Gastroesophageal sphincter (tissue), 4 donors: ENCODE measurements at places on chromosomes 11 and 22.

DNA sequence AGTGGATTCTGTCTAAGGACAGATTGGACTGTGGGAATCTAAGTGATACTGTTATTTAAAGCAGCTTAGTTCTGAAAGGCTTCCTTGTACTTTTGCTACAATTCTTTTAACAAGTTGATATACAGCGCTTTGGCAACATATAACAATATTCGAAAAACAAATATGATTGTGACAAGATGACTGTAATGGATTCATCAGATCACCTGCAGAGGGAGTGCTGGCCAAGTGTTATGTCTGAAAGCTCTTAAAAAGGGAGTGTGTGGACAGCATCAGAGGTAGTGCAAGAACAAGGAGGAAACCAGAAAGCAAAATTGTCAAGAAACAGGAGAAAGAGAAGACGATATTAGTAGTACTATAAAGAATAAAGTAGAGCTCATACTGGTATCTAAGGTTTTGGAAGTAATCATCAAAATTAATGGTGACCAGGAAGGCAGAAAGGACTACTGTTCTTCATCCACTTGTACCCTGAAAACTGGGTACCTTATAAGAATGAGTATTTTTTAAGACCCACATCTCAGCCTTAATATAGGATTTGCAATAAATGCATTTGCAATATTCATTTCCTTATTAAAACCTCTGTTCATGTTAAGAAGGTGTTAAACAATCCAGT, 1112.0 kb upstream of the CCDC90B start:
- no peak for ATAC-seq

DNA sequence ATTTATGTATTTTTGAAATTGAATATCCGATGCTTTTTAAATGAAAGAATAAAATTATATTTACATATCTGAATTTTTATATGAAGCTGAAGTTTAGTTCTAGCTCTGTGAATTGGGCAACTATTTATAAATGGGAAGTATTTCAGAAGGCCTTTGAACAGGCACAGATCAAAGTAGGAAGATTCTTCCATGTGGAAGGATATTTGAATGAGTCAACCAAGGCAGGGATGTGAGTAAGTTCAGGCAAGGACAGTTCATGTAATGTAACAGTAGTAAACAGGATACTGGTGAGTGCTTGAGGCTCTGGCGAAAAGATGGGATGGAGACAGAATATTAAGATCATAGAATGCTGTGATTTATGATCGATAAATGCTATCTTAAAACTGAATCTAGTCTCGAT, 417.8 kb upstream of the CCDC179 start:
- ATAC-seq, result no peak

GRCh38 chr22:48807155-48807554, 1020.5 kb downstream of the BRD1 start:
- no peak for ATAC-seq

DNA sequence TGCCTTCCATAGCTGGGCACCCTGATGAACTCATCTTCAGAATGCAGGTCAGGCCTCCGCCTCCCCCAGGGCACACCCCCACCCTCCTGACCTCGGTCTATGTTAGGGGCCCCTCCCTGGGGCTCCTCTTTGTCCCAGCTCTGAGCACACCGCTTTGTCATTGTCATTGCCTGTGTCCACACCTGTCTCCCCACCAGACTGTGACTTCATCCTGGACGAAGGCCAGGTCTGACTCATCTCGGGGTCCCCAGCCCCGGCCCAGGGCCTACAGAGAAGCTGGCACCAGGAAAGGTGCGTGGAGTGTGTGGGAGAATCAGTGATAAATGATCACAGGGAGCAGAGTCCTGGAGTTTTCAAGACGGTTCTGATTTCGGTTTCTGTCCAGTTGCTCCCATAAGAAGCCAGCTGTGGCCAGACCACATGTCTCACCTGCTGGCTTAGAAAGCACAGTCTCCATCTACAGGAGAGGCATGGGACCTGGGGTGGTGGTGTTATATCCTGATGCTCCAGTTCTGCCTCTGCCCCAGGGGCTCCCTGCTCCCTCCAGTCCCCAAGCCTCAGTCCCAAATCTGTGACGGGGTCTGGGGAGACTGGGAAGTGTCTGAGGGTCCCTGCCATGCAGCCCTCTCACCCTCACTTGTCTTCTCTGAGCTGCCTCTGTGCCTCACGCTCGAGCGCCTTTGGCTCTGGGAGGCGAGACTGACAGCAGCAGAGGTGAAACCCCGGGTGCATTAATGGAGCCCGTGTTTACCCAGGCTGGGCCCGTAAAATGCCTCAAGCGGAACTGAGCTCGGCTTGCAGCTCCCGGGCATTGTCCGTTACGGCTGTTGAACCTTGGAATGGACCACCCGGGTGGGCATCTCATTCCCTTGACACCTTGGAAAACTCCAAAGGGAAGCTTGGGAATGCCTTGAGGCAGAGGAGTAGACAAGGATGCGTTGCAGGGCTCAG, 85.5 kb upstream of the WNT11 start:
- no peak for ATAC-seq

- ATAC-seq, result no peak
These were observed 84.8 kb downstream of the SLC1A2 start for GRCh38 chr11:35334385-35335090.

- peak; percentile 26 for ATAC-seq
These were observed at the start of gene CCND1 for GRCh38 chr11:69640995-69641581. CCND1 (plus strand) TSS chr11:69641156; CDS start chr11:69641314, 158 bp downstream.

DNA sequence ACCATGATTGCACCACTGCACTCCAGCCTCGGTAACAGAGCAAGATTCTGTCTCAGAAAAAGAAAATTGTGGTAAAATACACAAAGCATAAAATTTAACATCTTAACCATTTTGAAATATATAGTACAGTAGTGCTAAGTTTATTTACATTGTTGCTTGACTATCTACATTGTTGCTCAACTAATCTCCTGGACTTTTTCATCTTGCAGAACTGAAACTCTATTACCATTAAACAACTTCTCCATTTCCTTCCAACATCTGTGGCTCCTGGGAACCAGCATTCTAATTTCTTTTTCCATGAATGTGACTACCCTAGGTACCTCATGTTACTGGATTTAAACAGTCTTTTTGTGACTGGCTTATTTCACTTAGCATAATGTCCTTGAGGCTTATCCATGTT, 13.5 kb upstream of the VWA5A start:
- no peak for ATAC-seq

DNA sequence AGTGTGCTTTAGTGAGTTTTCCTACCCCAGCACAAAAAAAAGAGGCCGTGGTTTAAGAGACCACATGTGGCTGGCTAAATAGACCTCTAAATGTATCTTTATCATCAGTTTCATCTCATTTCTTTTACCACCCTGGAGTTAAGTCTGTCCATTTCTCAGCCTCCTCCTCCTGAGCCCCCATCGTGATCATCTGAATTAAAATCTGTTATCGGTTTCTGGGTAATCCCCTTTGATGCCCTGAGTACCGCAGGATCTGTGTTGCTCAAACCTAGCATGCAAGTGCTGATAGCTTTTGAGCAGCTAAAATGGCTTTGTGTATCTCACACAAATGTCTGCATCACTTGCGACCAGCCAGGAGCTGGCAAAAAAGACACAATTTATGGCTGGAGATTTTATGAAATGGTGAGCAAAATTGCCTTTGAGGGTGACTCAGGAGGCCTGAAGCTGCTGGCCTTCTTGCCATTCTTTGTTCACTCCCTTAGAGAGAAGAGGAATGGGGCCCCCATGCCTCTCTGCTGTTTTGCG, 236.5 kb downstream of the NTM start:
- no peak for ATAC-seq

DNA sequence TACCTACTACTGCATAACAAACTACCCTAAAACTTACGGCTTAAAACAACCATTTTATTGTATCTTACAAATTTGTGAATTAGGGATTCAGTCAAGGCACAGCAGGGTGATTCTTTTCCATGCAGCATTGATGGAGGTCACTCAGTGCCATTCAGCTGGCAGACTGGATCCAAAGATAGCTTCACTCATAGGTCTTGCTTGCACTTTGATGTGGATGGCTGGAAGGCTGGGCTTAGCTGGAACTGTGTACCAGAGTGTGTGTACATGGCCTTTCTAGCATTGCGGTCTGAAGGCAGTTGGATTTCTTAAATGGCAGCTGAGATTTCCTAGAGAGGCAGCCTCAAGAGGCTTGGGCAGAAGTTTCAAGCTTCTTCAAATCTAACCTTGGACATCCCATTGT, 25.0 kb downstream of the YAP1 start:
- no peak for ATAC-seq

DNA sequence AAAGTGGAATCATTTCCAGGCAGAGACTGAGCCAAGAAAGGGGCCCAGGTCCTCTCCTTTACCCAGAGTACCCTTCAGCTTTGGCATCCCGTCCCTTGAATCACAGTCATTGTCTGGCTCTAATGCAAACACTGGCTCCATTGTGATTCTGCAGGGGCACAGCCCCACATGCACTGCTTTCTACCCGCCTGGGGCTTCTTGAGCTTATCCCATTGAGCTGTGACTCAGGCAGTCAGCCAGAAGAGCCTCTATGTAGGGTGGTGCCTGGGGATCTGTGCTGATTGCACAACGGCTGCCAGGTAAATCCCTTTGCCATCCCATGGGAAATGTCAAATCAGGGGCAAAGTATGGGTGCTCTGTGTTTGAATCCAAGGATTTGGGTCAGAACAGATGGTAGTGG, 88.9 kb downstream of the RASSF10 start:
- no peak for ATAC-seq

GRCh38 chr11:104055596-104055995, 19.2 kb downstream of the DDI1 start:
- no peak for ATAC-seq

- no peak for ATAC-seq
These were observed 28.0 kb upstream of the PHOX2A start for GRCh38 chr11:72271980-72272379.

DNA sequence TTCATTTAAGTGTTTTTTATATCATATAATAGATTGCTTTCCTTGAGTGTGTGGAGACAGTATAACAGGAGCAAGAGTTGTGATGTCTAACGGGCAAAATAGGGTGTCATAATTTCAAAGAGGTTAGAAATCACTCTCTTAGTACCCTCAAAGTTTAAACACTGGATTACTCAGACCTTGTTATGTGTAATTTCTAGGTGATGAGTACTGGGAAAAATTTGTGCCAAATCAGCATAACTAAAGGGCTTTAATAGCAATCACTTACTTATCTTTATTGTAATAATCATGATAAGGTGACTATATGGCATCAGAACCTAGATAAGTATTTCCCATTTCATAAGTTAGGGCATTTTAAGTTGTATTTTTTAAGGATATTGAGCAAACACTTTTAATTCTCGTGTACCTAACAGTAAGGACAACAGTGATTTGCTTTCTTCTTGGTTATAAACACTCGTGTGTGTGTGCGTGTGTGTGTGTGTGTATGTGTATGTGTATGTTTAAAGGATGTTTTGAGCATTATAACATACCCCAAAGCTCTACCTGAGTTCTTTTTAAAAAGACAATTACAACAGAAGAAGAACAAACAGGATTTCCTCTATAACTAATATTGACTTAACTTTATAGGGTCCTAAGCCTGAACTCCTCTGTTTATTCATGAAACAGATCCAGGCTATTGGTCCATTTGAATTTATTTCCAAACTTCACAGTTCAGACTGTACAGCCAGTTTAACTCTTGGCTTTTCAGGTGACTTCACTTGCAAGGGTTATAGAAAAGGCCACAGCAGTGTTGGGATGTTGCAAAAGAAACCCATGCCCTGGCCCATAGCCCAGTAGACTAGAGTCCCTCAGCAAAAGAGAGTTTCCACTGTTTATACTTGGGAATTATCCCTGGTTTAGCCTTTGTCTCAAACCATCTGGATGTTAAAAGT, 23.7 kb upstream of the PDE3B start:
- peak; percentile 58 for ATAC-seq

GRCh38 chr22:25702571-25703167, 39.3 kb upstream of the MYO18B start:
- no peak for ATAC-seq

DNA sequence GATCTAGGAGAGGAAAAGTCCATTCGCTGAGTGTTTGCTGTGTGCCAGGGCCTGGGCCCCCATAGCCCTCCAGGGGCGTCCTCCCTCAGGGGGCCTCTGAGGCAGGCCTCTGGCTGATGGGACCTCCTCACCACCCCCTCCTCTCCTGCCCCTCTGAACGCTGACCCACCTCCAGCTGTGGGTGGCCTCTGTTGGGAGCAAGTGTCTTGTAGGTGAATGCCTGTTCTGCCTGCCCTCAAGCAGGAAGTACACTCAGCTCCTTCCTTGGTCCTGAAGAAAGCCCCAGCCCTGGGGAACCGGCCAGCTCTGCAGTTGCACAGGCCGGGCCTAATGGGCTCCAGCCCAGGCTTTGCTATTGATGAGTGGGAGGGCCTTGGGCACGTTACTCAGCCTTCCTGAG, 3.5 kb downstream of the MYO7A start:
- no peak for ATAC-seq

- no peak for ATAC-seq
These were observed 664 bp downstream of the DDB2 start for GRCh38 chr11:47215366-47215910.

DNA sequence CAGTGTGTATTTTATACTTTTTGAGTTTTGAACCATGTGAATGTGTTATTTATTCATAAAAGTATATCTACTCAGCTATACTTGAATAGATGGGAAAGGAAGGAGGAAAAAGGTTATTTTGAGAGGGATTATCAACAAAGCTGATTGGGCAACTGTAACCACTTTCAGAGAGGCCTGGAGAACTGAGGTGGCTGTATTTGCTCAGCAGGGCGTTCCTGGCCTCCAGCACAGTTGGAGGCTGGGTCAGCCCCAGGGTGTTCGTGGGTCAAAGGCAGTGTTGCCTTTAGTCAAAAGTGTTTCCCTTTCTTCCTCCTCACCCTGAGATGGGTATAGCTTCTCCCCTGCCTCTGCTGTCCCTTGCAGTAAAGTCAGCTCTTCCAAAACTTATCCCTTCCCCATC, 26.7 kb downstream of the ASCC2 start:
- ATAC-seq, result no peak

GRCh38 chr11:10331548-10332289, 26.8 kb downstream of the ADM start:
- no peak for ATAC-seq

DNA sequence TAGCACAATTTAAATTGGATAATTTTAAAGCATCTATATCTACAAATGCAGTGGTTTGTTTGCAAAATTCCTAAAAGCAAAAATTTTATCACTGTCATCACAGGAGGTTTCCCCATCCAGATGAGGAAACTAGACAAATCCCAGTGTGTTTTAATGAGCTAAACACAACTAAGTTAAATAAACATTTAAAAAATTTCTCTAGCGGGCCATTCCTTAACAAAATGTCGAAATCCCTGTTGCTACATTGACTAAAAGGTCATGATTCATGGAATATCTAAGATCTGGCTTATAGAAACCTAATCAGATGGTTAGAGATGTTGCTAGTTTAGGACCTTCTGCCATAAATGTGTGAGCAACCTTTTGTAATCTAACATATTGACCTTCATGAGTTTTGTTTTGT, 107.3 kb upstream of the BDNF start:
- ATAC-seq, result no peak

DNA sequence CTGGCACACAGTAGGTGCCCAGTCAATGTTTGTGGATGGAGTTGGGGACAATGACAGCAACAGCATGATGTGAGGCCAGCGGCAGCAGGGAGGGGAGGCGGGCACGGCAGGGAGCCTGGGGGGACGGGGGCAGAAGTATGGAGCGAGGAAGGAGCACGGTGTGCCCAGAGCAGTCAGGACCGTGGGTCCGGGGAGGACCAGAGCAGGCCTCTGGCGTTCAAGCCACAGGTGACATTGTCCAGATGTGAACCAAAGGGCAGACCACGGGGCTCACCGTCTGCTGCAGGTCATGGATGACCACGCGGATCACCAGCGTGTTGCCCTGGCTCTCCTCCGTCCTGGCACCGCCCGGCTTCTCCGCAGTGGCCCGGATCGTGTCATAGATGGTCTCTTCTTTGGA, 105.5 kb downstream of the SHANK2 start:
- no peak for ATAC-seq
